ENCODE measurements at places on chromosomes 6 and 20.

DNA sequence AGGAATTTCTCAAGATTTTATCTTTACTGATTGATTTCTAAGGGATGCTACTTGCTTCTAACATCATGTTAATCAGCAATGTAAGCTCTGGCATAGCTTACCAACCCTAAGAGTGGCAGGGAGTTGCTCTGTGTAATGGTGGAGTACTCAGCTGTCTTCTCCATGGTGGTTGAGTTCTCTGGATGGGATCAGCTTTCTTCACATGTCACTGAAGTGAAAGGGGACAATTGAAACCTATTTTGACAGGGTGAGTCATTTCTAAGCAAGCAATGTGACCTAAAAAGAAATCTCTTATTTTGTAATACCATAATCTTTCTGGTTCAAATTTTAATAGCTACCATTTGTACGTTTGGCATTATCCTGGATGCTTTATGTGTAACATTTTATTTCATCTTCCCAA lies 430.4 kb downstream of the GJA1 start:
- DNase-seq, result no peak

GRCh38 chr6:144449218-144449617 lies 164.1 kb downstream of the UTRN start:
- no peak for DNase-seq

DNA sequence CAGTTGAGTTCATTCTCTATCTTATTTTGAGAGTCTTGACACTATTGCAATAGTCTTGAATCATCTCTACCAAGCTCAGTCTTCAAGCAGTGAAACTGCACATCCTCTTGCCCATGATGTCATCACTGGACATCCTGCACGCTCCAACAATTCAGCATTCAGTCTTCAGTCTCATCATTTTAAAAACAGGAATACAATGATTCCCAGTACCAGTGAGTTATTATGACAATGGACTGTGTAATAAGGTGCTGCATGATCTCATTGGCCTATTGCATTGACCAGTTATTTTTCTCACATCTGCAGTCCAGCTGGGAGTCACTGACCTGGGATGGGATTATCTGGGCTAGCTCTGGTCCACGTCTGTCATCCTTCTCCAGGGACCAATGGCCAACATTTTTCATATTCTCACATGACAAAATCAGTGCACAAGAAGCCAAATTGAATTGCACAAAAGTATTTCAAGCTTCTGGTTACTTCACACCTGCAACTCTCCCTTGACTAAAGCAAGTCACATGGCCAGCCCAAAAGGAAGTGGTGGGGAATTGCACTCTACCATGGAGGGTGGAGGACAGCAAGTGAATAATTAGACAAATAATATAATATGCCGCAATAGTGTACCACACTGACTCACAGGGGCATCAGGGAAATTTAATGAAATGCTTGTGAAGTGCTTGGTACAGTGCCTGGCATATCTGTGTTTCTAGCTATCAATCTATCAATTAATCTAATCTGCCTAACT lies 6.4 kb upstream of the CST2 start:
- DNase-seq, result no peak

DNA sequence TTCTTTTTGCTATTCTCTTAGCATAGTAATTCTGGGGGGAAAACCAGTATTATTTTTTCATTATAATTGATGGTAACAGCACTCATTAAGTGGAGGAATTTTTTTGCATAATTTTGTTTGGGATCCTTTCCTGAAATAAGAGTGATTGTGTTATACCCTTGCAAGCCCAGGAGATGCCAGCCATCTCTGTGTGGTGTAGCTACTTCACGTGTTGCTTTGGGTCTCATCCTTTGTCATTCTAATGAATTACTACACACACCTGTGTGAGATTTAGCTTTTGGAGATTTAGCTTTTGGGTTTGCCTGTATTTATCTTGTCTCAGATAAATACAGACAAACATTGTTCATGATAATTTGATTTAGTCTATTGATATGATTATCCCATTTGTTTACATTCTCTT lies 76.5 kb downstream of the SH3BGRL2 start:
- DNase-seq, result no peak

DNA sequence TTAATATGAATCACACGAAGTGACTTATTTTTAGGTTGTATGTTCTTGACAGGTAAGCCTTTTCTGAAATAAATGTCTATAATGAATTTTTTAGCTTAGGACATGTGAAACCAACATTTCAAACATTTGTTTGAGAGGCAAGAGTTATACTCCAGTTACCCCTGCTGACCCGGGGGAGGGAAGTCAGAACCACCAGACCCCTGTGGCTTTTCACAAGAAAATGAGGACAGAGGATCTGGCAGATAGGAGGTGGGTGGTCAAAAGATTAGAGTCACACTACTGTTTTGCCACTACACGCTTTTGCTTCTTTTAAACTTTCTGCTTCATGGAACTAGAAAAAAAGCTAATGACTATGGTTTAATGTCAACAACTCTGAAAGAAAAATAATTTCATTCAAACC lies 27.5 kb upstream of the ADGRF4 start:
- no peak for DNase-seq

- DNase-seq, result no peak
Observed at GRCh38 chr20:50513169-50514034, 3.2 kb downstream of the PTPN1 start.
